Mammary microvascular endothelial cell (primary cell): ENCODE measurements at places on chromosomes 5 and 9. TPM values are rescaled to one million over a fixed set of nuclear protein-coding genes. Genes with fewer than 3 reads are reported as not detected.

The ZBED3 gene
- 1.5 and 4.7 TPM in 2 replicates for total RNA-seq

The MLANA gene
- not detected in 2 replicates for total RNA-seq

The SLC24A2 gene
- not detected in 2 replicates for total RNA-seq

The FRMD3 gene
- 12.1 and 18.2 TPM in 2 replicates for total RNA-seq

The RFX3 gene
- 2.9 and 4.8 TPM in 2 replicates for total RNA-seq

The PFN3 gene
- not detected in 2 replicates for total RNA-seq

The PCDHAC2 gene
- total RNA-seq: 0.64 and 0.73 TPM in 2 replicates
